Right forelimb (tissue), 1 donor: ENCODE measurements at places on chromosomes 1 and 21.

DNA sequence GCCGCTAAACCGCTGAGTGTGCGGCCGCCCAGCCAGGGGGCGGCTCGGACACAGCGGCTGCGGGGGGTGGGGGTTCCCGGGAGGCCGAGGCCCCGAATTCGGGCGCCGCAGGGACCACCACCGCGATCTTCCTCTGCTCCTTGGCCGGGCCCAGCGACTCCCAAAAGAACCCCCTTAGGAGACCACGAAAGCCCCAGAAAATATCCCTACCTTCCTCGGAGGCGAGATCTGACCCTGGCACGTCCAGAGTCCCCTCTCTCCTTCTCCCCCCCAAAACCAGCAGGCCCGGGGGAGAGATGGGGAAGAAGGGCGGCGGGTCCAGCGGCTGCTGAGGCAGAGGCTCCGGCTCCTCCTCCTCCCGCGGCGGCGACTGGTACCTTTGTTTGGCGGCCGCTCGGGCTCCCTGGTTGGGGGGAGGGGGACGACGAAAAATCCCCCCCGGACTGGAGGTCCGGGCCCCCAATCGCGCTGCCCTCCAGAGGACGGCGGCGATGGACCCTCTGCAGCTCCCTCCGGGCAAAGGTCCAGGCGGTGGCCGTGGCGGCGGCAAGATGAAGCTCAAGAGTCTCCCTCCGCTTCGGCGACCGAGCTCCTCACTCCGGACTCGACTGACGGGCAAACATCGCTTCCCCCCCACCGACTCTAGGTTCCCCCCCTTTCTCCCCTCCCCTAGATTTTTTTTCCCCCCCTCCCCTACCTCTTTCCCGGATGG lies at the start of gene ARID4B:
ARID4B (minus strand) TSS at position 621 of the 712 bp plus-strand sequence. CDS start 1,260 bp downstream, outside the sequence.
- DNase-seq = peak; percentile 88

DNA sequence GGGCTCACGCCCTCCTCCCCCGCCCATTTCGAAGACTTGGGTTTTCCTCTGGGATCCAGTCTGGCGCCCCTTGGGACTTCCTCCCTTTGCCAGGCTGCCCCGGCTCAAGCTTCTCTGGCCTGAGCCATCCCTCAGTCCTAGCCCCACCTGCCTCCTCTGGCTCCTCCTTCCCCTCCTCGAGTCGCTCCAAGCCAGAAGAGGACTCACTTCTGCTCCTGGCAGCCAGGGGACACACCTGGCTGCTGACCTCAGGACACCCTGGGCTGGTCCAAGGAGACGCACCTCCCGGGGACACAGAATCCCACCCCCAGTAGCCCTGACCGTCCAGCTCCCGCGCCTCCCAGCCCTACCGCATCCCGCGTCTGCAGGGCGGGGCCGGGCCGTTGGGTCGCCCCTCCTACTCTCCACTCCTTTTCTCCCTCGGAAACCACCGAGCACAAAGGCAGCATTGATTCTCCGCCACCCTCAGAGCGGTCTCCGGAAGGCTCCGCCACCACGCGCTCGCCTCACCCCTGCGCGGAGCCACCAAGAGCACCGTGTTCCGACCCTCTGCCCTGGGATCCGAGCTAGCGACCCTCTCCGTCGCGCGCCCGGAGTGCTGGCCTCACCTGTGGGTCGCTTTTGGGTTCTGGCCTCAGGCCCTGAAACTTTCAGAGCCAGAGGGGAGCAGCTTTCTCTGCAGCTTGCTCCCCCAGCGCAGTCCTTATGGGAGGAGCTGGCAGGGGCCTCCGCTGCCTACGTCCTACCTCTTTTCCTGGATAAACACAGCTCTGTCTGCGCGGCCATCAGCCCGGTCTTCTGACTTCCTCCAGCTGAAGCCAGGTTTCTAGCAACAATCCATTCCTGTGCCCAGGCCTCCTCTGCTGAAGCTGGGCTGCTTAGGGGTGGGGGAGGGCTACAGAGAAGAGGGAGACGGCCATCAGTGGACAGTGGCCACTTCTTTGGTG lies at the start of gene C2CD4D:
C2CD4D (minus strand) TSS at position 364 of the 947 bp plus-strand sequence. CDS start 831 bp downstream, outside the sequence.
- peak; percentile 72 for DNase-seq

GRCh38 chr1:36161641-36162531 lies 5.9 kb downstream of the MAP7D1 start:
- DNase-seq = no peak

GRCh38 chr1:103084181-103084580 lies 24.1 kb downstream of the COL11A1 start:
- no peak for DNase-seq
